ENCODE measurements at places on chromosomes 5 and 9. TPM values are rescaled to one million over a fixed set of nuclear protein-coding genes. Genes with fewer than 3 reads are reported as not detected.

DNA sequence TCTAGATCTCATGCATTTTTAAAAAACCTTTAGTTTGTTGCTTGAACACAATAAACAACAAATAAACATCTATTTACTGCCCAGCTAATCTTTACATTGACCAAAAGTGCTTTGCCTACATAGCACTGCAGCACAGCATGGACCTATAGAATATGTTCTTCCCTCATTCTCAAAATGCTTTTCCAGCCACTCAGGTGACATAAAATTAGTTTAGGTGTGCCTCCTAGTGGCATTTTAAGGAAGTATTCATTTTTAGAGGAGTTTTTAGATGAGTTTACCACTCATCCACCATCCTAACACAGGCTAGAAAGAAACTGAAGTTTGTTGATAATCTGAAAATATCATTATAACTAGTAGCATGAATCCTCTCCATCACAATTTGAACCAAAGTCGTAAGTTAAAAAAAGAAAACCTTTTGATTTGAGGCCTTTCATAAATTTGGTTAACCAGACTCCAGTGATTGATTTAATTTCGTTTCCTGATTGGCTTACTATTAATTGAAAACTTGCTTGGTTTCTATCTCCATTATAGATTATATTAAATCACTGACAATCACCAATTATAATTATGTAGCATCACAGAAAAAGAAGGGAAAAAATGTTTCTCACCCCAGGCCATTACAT, 12.6 kb downstream of the PLGRKT start:
- peaks cover 11% of the 10 kb centered on the region for H3K4me1 ChIP-seq
- no peak for DNase-seq
- peaks cover 13% of the 10 kb centered on the region for H3K36me3 ChIP-seq
- no peak overlapping the region for H3K4me3 ChIP-seq
- H3K27ac ChIP-seq: no peak overlapping the region

GRCh38 chr5:158720281-158720680, 379.4 kb downstream of the EBF1 start:
- no peak overlapping the region for H3K27ac ChIP-seq
- no peak for DNase-seq
- H3K27me3 ChIP-seq: peaks cover 3% of the 10 kb centered on the region
- H3K4me3 ChIP-seq: no peak overlapping the region
- no peaks in the 10 kb centered on the region for H3K36me3 ChIP-seq

DNA sequence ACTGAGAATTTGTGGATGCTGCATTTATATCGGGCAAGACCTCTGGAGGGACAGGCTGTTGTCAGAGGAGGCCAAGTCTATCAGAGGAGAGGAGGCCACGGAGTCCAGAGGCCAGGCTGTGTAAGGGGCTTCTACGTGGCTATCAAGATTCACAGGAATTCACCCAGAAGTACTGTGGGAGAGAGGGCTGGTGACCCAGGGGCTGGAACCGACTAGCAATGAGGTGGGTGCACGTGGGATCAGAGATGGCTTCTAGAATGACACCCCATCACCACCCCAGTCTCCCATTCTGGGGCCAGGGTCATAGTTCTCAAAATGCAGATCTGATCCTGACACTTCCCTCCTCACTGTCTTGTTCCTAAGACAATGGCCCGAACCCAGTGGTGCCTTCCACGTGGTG, 61.2 kb upstream of the PHYKPL start:
- no peaks in the 10 kb centered on the region for H3K27me3 ChIP-seq
- no peak overlapping the region for H3K27ac ChIP-seq
- no peak for DNase-seq
- no peaks in the 10 kb centered on the region for H3K4me1 ChIP-seq
- H3K36me3 ChIP-seq: no peaks in the 10 kb centered on the region

- H3K4me3 ChIP-seq: no peak overlapping the region
- no peak overlapping the region for H3K27ac ChIP-seq
- no peak for DNase-seq
- H3K27me3 ChIP-seq: peaks cover 2% of the 10 kb centered on the region
- H3K4me1 ChIP-seq: no peaks in the 10 kb centered on the region
These were observed 21.7 kb downstream of the NFIB start for GRCh38 chr9:14292181-14292739.

DNA sequence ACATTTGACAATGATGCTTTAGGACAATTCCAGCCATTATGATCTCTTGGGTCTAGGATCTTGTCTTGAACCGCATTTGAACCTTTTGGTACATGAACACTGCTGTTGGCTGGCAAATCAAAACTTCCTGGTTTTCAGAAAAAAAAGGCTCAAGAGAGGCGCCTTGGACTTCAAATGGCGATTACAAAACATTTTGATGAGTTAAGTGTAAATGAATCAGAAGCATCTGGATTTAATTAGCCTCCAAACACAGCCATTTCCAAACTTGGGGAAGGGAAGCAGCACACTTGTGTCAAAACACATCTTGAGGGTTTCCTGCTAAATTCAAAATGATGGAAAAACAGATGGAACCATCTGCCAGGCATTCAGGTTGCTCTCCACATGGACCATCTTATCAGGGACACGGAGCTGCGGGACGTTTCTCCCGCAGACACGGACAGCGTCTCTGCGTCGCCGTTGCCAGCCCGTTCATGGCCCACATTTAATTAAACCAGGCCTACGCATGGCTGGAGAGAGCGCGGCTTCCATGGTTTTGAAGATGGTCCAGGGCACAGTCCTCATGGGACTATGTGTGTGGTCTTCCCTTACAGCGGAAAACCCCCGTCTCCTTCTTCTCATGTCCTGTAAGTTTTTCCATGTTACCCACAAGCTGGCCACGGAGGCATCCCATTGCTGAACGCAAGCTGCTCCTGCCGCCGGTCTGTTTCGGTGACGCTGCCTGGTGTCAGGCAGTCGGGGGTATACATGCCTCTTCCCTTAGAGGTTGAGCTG, 55.8 kb upstream of the PTCH1 start:
- no peak overlapping the region for H3K27ac ChIP-seq
- H3K36me3 ChIP-seq: no peaks in the 10 kb centered on the region
- H3K27me3 ChIP-seq: peaks cover 32% of the 10 kb centered on the region
- no peak for DNase-seq
- H3K4me3 ChIP-seq: no peak overlapping the region
- peaks cover 8% of the 10 kb centered on the region for H3K4me1 ChIP-seq

DNA sequence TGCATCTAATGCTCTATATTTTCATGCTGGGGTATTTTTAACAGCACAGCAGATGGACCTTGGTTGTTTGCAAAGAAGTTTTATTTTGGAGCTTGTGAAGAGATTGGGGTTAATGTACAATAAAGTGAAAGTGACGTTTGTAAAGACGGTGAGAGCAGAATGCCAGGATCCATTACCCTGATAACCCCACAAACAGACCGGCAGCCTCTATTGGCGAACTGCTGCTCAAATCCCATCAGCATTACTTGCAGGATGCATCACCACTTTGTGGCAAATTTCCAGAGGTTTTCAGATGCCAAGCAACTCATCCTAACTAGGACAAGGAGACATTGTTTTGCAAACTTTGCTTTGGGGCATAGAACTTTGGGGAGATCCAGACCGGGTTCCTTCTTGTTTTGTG, 383.3 kb upstream of the ZNF462 start:
- H3K27ac ChIP-seq: no peak overlapping the region
- H3K4me1 ChIP-seq: no peaks in the 10 kb centered on the region
- no peaks in the 10 kb centered on the region for H3K36me3 ChIP-seq
- H3K4me3 ChIP-seq: no peak overlapping the region

DNA sequence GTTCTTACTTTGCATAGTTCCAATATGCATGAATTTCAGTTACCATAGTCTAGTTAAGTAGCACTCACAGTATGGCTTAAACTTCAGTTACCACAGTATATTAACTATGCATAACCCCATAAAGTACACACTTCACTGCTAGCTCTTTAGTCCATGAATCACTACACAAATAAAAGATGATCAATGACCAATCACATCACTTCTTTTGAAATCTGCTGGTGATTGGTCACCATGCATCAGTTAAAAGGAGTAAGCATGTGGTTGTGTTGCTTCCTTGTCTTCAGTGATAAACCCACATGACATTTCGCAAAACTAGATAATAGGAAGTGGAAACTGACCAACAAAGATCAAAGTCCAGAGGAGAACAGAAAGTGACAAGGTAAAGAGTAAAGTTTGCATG, 79.0 kb downstream of the TAF11L14 start:
- no peaks in the 10 kb centered on the region for H3K4me1 ChIP-seq
- H3K4me3 ChIP-seq: no peak overlapping the region
- no peak for DNase-seq
- no peaks in the 10 kb centered on the region for H3K27me3 ChIP-seq
- H3K27ac ChIP-seq: no peak overlapping the region
- H3K36me3 ChIP-seq: no peaks in the 10 kb centered on the region

DNA sequence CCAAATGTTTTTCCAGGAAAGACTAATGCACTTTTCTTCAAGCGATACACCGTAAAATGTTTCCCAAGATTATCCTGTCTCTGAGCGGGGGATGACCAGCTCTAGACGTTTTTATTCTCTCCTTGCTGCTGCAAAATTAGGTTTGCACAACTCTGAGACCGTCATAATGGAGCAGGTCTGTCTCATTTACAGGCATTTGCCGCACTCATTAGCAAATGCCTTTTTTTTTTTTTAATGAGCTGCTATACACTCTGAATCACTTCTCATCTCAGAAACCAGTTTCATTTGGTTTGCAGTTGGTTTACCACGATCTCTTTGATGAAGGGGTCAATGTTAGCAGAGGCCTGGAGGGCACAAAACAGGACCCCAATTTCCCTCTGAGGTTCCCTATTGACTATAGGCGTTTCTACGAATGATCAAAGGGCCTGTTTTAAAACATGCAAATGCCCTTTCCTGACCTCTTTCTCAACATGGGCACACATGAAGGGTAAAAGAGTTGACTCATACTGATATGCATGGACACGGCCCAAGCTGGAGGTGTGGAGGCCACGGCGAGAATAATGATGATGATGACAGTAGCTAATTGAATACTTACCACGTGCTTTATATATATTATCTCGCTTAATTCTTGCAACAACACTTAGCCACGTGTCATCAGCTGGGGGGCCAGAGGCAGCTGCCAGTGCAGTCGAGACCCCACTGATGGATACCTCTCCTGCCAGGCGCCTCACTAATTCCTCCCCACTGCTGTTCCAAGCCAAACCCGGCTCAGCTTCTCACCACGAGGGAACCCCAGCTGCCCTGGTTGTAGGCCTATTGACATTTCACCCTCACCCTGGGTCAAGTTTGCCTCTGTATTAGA, 89.9 kb upstream of the PTCH1 start:
- H3K4me1 ChIP-seq: no peaks in the 10 kb centered on the region
- H3K27ac ChIP-seq: no peak overlapping the region
- H3K27me3 ChIP-seq: peaks cover 11% of the 10 kb centered on the region
- H3K4me3 ChIP-seq: no peak overlapping the region

DNA sequence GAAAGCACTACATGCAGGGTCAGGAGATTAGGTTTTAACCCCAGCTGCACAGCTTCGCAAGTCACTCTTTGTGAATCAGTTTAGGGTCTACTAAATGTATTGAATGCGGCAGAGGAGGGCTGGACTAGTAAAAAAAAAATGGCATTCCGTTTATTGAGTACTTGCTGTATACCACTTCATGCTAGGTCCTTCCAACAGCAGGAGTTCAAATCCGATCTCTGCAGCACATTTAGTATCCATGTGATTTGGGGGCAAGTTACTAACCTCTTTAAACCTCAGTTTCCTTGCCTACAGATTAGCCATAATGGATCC, 204.4 kb downstream of the SNCAIP start:
- no peak overlapping the region for H3K4me3 ChIP-seq
- H3K4me1 ChIP-seq: no peaks in the 10 kb centered on the region
- no peak overlapping the region for H3K27ac ChIP-seq
- no peaks in the 10 kb centered on the region for H3K27me3 ChIP-seq
- no peak for DNase-seq

DNA sequence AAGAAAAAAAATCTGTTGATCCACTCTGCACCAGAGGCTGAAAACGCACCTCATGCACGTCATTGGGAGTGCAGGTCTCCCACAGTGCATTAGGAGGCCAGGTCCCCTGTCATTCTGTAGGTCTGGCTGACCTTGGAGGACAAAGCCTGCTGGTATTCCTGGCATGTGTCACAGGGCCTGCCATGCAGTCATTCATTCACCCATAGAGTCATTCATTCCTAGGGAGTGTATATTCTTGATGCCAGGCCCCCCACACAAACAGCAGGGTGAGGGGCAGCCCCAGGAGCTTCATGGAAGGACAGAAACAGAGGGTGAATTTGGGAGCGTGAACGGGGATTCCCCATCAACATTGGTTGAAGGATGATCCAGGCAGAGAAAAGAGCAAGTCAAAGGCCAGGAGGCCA, 2.2 kb downstream of the GBGT1 start:
- peaks cover 4% of the 10 kb centered on the region for H3K36me3 ChIP-seq
- H3K27ac ChIP-seq: no peak overlapping the region
- H3K27me3 ChIP-seq: peaks cover 4% of the 10 kb centered on the region
- DNase-seq: no peak
- peak overlapping the region; percentile 65 for H3K4me3 ChIP-seq
- peaks cover 4% of the 10 kb centered on the region for H3K4me1 ChIP-seq

DNA sequence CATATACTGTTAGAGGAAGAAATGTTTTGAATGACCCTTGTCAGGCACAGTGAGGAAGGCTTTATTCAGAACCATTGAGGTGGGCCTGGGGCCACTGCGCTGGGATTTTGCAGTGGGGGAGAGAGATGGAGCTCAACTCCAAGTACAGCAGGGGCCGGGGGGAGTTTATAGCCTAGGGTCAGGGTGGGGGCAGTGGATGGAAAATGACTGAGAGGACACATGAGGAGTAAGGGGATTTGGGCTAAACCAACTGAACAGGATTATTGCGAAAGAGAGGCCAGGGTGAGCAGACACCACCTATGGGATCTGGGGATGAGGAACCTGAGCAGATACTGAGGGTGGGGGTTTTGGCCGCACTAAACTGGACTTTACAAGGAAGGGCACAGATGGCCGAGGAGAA, 6.3 kb downstream of the CEP72 start:
- H3K4me1 ChIP-seq: peaks cover 20% of the 10 kb centered on the region
- DNase-seq: no peak
- H3K36me3 ChIP-seq: peaks cover 33% of the 10 kb centered on the region
- no peak overlapping the region for H3K27ac ChIP-seq
- H3K4me3 ChIP-seq: no peak overlapping the region
- no peaks in the 10 kb centered on the region for H3K27me3 ChIP-seq

DNA sequence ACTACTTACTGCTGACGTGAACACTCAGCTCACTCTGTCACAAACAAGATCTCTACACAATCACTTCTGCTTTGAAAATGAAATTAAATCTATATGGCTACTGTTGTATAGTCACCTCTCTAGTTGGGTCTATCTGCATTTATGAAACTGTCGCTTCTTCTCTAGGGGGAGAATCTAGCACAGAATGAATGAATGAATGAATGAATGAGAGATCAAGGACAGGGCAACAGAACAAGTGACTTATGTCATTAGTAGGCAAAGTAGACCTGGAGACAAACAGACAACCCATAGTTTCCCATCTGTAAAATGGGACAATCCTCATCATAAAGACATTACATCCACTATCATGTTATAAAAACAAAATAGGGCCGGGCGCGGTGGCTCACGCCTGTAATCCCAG, 13.4 kb downstream of the PTCH1 start:
- H3K27ac ChIP-seq: no peak overlapping the region
- peaks cover 17% of the 10 kb centered on the region for H3K4me1 ChIP-seq
- no peak for DNase-seq
- peaks cover 65% of the 10 kb centered on the region for H3K27me3 ChIP-seq

ANXA6 gene
- 315 TPM for total RNA-seq

YTHDC2 gene
- total RNA-seq: 26.0 TPM

TMEM171 gene
- not detected for total RNA-seq

FGF18 gene
- 0.17 TPM for total RNA-seq

IFNK gene
- not detected for total RNA-seq

TSSK1B gene
- not detected for total RNA-seq

All from activated CD4-positive, alpha-beta T cell treated with anti-CD3 and anti-CD28 coated beads, Interleukin-2, amount 10 ng/mL, durations not matched to agents 24 days and 14 days (primary cell).